ENCODE measurements at places on chromosomes 6 and 20.

DNA sequence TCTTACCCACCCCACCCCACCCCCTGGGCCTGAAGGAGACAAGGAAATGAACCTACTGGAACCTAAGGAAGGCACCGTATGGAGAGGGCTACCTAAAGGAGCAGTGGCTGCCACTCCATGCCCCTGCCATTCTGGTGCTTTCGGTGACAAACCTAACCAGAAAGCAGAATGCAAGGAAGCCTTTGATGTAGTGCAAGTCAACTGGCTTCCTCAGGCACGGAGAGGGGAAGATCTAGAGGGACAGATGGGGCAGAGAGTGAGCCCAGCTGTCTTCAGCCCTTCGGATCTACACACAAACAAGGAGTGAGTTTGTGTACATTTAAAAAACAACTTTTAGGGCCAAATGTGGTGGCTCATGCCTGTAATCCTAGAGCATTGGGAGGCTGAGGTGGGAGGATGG lies 39.5 kb downstream of the PPP1R16B start:
- no peak overlapping the region for H3K27ac ChIP-seq
- H3K4me3 ChIP-seq = no peak overlapping the region
- no peak for DNase-seq
- no peaks in the 10 kb centered on the region for H3K36me3 ChIP-seq
- no peaks in the 10 kb centered on the region for H3K4me1 ChIP-seq

DNA sequence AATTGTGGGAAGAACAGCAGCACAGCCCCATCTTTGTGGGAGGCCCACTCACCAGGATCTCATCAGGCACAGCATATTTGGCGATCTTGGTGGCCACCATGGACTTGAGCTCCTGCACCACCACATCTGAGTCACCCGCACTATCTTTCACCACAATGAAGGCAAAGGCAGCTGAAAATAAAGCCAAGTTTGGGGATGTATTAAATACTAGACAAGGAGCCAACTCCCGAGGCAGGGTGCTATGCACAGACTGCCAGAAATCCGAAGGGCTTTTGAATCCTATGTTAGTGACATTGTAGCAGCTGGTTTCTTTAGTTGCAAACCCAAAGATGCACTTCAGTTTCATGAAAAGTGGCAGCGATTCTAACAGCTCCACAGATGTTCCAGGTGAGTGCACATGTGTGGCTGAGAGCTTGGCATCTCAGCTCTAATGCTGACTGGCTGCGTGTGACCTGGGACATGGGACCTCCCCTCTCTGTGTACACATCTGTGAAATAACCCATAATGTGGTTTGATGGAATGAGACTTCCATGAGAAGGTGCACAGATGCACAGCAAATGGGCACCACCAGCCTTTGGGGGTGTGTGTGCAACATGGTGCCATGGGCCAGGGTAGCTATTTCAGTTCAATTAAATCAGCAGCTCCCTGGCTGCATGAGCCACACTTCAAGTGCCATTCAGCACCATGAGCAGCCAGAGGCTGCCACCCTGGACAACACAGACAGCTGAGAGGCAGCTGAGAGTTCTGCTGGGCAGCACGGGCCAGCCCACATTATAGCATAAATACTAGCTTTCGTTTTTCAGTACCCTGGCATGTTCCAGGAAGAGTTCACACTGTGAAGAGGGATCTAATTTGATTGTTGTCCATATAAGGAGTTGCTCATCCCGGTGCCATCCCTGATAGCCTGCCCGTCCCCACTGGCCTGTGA lies 16.9 kb upstream of the APMAP start:
- H3K4me1 ChIP-seq = peaks cover 21% of the 10 kb centered on the region
- H3K27ac ChIP-seq = peak overlapping the region; percentile 82
- DNase-seq = no peak
- H3K4me3 ChIP-seq = no peak overlapping the region
- H3K27me3 ChIP-seq = no peaks in the 10 kb centered on the region
- peaks cover 67% of the 10 kb centered on the region for H3K36me3 ChIP-seq

GRCh38 chr6:163720005-163720404 lies 305.5 kb downstream of the QKI start:
- no peak overlapping the region for H3K27ac ChIP-seq
- H3K4me1 ChIP-seq = no peaks in the 10 kb centered on the region
- no peak for DNase-seq
- no peaks in the 10 kb centered on the region for H3K36me3 ChIP-seq

DNA sequence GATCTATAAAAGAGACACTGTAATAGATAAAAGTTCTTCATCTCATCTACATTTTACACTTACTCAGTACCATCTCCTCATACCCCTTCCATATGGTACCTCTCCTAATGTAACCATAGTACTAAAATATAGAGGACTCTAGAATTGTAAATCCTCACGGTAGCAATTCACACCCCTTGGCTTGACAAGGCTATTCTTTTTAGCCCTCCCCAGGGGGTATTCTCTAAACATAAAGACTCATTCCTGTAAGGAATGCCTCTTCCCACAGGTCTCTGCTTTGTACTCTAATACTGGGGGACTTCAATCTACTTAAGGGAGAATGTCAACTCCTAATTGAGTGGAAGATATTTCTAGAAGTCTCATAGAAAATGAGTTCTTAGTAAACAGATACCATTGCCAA lies 85.9 kb downstream of the VIP start:
- no peaks in the 10 kb centered on the region for H3K36me3 ChIP-seq
- H3K27me3 ChIP-seq = no peaks in the 10 kb centered on the region
- H3K4me3 ChIP-seq = no peak overlapping the region
- DNase-seq = no peak

- DNase-seq = no peak
- H3K4me3 ChIP-seq = no peak overlapping the region
- no peaks in the 10 kb centered on the region for H3K36me3 ChIP-seq
- H3K27me3 ChIP-seq = no peaks in the 10 kb centered on the region
These were observed 19.7 kb upstream of the HLA-DRB1 start for GRCh38 chr6:32609391-32609730.

- H3K36me3 ChIP-seq = no peaks in the 10 kb centered on the region
- H3K4me3 ChIP-seq = no peak overlapping the region
- H3K27me3 ChIP-seq = no peaks in the 10 kb centered on the region
- H3K27ac ChIP-seq = no peak overlapping the region
- DNase-seq = no peak
These were observed 115.2 kb upstream of the RUNX2 start for GRCh38 chr6:45212976-45213375.

DNA sequence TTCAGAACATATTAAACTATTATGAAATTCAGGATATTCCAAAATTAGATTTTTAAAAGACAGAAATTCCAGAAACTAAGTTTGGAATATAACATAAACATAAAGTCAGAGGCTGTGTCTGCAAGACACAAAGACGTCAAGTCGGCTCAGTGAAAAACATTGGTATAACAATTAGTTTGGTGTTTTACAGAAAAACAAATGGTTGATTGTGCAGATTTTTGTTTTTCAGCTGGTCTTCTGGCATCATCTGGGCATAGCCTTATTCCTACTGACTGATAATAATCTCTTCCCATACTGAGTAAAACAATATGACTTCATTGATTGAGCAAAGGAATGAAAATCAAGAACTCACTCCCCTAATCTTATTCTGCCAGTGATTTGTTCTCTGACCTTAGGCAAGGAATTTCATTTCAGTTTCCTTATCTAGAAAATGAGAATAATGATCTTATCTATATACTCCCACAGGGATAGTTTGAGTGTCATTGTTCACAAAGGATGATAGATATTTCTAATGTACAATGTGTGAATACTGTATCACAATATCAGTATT lies 84.3 kb downstream of the FRK start:
- no peaks in the 10 kb centered on the region for H3K27me3 ChIP-seq
- H3K4me1 ChIP-seq = no peaks in the 10 kb centered on the region
- no peak overlapping the region for H3K27ac ChIP-seq
- H3K4me3 ChIP-seq = no peak overlapping the region
- no peak for DNase-seq
- H3K36me3 ChIP-seq = no peaks in the 10 kb centered on the region

All from right atrium auricular region (tissue), 2 donors.